Inflammatory macrophage treated with lipopolysaccharide for 1 hour (primary cell): ENCODE measurements at places on chromosomes 4 and X.

GRCh38 chr4:71004281-71004851, 10.9 kb downstream of the DCK start:
- DNase-seq: no peak

DNA sequence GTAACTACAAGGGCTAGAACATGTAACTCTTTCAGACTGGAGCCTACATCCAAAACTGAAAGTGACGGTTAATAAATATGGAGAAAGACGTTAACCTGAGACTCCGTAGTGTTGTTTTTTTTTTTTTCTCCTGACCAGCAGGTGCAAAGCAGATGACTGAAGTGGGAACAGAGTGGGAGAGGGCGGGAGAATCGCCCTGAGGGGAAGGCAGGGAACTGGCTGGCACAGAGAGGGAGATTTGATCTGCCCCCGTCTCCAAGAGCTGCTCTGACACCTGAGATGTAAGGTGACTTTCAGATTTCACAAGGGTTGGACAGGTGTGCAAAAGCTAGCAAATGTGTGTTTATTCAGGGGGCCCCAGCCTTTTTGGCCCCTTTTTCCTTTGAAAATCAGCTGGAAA, 180.2 kb downstream of the PALLD start:
- DNase-seq: no peak

DNA sequence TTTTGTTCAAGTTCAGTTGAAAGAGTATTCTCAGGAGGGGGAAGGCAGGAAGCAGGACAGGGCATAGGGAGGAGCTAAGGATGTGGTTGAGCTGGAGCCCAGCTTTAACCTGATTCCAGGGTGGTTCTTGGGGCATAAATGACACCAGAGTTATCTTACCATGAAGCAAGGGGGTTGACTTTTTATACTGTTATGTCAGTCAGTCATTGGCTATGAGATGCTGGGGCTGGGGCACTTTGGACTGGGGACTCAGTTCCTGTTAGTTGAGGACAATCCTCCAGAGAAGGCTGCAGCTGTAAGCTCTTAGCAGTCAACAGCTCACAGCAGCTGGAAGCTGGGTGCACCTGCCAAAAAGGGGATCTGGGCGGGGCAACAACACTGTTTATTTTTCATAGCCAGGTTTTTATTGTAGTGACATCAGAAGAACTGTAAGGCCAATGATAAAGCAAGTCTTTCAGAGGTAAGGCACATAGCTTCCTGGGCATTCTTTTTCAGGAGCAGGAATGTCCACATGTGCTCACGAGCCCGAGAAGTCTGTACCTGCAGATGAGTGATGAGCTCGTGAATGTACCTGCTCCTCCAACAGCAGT, 78.5 kb downstream of the MID1IP1 start:
- DNase-seq: no peak

GRCh38 chrX:34612036-34612435, 45.0 kb downstream of the TMEM47 start:
- DNase-seq: no peak

DNA sequence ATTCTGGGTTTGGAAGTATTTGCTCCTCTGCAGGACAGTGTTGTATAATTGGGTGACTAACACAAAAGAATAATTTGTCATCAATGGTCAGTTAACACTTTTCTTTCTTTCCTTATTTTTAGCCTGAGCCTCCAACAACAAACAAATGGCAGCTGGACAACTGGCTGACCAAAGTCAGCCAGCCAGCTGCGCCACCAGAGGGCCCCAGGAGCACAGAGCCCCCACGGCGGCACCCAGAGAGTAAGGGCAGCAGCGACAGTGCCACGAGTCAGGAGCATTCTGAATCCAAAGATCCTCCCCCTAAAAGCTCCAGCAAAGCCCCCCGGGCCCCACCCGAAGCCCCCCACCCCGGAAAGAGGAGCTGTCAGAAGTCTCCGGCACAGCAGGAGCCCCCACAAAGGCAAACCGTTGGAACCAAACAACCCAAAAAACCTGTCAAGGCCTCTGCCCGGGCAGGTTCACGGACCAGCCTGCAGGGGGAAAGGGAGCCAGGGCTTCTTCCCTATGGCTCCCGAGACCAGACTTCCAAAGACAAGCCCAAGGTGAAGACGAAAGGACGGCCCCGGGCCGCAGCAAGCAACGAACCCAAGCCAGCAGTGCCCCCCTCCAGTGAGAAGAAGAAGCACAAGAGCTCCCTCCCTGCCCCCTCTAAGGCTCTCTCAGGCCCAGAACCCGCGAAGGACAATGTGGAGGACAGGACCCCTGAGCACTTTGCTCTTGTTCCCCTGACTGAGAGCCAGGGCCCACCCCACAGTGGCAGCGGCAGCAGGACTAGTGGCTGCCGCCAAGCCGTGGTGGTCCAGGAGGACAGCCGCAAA, 106.0 kb downstream of the KLHL8 start:
- DNase-seq: no peak

- no peak for DNase-seq
Observed at GRCh38 chr4:85548841-85549240, 73.9 kb downstream of the ARHGAP24 start.

- no peak for DNase-seq
Observed at GRCh38 chr4:123362103-123362502, 34.5 kb upstream of the SPRY1 start.

- DNase-seq: no peak
Observed at GRCh38 chr4:145132511-145133098, 34.5 kb downstream of the ABCE1 start.

DNA sequence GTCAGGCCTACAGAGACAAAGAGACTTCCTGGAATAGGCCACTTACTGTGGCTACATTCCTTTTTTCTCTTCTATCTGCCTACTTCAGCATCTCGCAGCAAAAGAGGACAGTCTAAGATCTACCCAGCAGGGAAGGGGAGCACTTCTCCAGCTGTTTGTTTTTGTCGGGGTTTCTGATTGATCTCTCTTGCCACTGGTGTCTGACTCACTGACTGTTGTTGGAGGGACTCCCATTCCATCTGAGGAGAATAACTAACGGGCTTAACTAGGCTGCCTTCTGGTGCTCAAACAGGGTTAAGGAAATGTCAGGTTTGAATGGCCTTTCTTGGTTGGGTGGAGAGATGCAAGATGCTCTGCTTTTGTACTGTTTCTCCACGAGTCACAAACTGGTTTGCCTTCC, 100.2 kb upstream of the TMEM164 start:
- no peak for DNase-seq

DNA sequence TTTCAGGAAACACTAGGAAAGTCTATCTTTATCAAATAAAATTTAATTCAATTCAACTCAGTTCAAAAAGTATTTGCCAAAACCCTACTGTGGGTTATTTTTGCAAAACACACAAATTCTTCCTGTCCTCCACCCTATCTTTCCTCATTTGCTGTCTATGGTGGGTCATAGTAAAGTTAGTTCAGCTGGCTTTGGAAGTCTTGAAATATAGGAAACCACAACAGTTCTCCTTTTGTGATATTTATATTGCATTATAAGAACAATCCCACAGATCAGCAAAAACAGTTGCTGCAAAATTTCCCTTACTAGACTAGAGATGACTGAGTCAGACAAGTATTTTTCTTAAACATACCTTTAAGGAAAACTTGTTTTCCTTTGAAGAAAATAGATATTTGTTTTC, 22.2 kb downstream of the CYBB start:
- DNase-seq: peak; percentile 73

- DNase-seq: no peak
Observed at GRCh38 chr4:68466751-68467150, 19.5 kb downstream of the TMPRSS11E start.

DNA sequence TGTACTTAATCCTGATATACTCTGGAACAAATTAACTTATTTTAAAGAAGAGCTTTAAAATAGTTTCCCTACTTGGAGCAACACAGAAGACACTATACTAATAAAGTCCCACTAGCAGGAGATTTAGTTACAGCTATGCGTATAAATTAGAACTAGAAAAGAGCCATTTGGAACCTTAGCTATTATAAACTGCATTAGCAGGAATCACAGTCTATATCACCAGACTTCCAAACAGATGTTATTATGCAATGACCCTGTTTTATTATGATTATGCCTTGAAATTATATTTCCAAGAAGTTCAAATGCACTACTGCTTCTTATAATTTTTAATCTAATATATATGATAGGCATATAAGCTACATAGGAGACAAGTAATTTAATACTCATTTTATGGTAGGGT, 95.5 kb upstream of the WDR44 start:
- DNase-seq: no peak

DNA sequence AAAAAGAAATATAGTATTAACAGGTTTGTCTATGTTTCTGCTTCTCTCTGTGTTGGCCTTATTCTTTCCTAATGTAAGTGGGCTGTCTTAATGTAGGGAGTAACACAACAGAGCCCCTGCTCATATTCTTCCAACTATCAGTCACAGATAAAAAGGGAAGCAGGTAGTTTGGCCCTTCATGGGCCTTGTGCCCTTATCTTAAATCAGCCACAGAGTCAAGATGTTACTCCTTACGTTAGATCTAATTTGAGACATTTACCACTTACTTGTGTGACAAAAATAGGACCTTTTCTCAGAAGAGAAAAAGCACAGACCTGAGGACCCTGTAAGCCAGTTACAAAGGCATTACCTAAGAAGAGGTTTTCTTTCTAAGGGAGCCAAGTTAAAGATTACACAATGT, 589.0 kb downstream of the GRXCR1 start:
- no peak for DNase-seq

GRCh38 chr4:154877110-154877760, 96.2 kb downstream of the RBM46 start:
- DNase-seq: no peak

DNA sequence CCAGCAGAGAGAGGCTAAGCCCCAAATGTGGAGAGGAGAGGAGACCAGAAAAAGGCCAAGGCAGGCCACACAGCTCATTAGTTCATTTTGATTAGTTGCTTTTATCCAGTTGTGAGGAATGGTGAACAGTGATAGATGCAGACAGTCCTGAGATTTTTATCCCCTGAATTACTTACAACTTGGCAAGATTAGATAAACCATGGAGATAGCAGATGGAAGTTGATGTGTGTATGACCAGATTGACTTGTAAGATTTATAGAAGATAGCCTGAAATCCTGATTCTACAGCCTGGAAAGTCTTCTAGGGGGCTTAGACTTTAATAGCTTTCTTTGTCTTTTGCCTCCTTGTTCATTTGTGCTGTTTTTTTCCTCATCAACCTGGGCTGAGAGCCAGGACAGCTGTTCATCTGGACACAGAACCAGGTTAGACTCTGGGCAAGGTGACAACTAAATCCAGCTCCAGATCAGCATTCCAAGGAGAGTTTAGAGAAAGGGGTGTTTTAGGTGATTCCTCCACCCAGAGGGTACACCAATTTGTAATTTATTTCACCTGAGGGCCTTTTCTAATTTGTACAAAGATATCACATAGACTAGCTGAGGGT, 215.5 kb downstream of the SPATA18 start:
- DNase-seq: no peak

- no peak for DNase-seq
Observed at GRCh38 chrX:106976416-106976815, 23.6 kb downstream of the MORC4 start.

GRCh38 chr4:72031868-72032608, at the start of gene NPFFR2:
Gene NPFFR2, plus strand, starts transcription at chr4:72032000. Its CDS starts 96,592 bp downstream, at chr4:72128592.
- no peak for DNase-seq

DNA sequence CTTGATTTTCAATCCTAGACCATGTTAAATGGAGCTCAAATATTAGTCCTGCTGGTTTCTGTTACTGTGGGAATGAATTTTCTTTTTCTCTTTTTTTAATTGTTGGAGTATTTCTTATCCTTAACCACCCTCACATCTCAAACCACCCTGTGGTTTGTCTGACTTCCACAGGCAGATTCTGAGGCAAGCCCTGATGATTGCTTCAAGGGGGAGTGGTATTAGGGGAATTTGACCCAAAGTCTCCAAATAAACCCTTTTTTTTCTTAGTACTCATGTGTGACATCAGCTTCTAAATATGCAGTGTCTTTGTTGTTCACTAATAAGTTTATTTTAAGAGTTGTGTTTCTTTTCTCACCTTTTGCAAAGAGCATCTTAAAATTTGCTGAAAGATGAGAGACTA, 810.3 kb downstream of the IL1RAPL1 start:
- no peak for DNase-seq

GRCh38 chr4:13445841-13446790, 38.0 kb downstream of the RAB28 start:
- no peak for DNase-seq

DNA sequence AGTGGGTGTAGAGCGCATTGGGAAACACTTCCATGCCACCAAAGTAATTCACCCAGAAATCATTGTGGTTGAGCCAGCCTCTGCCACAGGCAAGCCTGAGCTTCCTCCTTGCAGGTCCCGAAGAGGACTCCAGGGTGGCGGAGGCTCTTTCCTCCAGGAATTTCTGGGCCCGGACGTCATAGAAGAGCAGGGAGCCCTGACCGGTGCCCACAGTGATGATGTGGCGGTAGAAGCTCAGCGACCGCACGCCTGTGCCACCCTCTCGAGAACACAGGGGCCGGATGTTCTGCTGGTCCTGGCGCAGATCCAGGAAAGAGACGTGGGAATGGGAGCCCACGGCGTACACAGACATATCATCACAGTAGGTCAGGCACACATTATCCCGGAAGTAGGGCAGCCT, 1.3 kb downstream of the DCAF12L1 start:
- DNase-seq: no peak

- DNase-seq: no peak
Observed at GRCh38 chr4:80011636-80012236, 61.3 kb downstream of the ANTXR2 start.

GRCh38 chr4:82797405-82798111, 1.0 kb downstream of the SCD5 start:
- no peak for DNase-seq

DNA sequence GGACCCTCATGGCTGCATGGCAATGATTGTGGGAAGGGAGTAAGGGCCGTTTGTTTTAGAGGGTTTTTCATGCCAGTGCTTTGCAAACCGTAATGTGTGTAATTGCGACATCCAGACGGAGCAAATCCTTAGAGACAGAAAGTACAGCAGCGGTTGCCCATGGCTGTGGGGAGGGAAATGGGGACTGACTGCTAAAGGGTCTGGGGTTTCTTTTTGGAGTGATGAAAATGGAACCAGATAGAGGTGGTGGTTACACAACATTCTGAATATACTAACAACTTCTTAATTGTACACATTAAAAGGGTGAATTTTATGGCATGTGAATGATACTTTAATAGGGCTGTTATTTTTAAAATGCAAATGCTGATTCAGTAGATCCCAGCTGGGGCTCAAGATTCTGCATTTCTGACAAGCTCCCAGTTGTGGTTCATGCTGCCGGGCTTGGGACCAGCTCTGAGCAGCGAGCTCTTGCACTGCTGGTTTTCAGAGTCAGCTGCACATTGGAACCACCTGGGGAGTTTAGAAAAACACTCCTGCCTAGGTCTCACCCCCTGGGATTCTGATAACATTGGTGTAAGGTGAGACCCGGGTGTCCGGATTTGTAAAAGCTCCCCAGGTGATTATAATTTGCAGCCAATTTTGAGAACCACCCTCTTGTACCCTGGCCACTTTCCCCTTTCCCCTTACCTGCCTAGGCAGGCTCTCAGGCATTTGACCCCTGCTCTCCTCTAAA, 47.7 kb downstream of the PRPS1 start:
- DNase-seq: no peak

- DNase-seq: no peak
Observed at GRCh38 chr4:104749062-104749461, 254.4 kb upstream of the CXXC4 start.

- DNase-seq: no peak
Observed at GRCh38 chr4:110540982-110541451, 65.1 kb downstream of the ENPEP start.

GRCh38 chrX:34379891-34380290, 247.8 kb upstream of the FAM47A start:
- DNase-seq: no peak
